ENCODE measurements at places on chromosomes 5 and 9.

DNA sequence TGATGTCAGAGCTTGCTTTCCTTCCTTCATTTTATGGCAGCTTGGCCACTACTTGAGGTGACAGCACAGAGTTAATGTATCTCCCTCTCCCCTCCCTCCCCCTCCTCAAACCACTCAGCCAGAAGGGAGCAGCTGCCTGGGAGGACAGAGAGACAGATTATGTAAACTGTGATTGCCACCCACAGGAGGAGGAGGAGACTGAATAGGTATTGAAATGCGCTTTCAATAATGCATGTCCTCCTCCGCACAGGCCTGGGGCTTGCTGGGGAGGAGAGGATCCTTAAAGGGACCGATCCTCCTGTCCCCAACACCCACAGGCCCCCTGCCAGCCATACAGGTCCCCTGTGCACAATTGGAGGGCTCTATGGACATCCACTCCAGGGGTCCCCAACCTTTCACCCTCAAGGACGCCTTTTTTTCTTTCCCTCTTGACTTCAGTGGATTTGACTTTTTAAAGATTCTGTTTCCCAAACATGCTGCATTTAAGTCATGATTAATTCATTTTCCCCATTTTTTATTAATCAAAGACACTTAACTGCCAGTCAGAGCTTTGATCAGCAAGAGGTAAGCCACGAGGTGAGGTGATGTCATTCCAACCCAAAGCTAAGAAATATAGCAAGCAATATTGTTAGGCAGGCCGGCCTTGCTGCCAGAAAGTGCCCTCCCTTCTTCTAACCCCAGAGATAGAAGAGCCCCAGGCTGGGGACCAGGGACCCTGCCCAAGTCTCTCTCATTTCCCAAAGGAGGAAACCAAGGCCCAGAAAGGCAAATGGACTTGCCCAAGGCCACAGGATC, 47.5 kb upstream of the CPLX2 start:
- DNase-seq, result no peak

- no peak for DNase-seq
Measured at GRCh38 chr5:170606941-170607340, 103.1 kb downstream of the KCNIP1 start.

- no peak for DNase-seq
Measured at GRCh38 chr5:115577329-115577728, 24.9 kb downstream of the TICAM2 start.

GRCh38 chr5:158908425-158909220, 191.1 kb downstream of the EBF1 start:
- DNase-seq, result no peak

DNA sequence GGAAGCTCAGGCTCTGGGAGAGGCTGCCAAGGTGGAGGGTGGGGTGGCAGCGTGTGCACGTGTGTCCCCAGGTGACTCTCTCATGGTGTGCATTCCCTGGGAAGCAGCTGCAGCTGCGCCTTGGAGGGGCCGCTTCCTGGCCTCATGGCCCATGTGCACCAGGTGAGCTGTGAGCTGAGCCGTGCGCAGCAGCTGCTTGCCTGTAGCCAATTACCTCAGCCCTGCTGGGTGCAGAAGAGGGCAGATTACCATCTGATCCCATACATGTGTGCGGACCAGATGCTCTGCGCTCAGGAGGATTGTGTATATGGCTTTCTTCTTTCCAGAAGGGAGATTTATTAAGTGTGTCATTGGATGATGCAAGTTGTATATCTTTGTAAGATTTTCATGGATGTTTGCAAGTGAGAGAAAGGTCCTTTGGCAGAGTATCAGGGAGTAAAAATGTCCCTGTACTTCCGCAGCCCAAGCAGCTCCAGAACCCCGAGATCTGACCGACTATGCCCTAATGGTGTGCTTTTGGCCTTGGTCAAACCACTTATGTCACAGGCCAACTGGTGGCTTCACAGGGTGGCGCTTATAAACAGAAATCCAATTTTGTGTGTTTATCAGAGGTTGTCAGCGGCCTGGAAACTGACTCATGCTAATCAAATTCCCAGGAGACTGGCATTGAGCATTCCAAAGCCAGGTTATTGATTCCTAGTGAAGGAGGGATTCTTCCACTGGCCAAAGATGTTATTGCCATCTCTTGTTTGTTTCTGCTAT, 229.3 kb downstream of the GOLPH3 start:
- no peak for DNase-seq
